ENCODE measurements at places on chromosomes 7 and 10.

GRCh38 chr7:6182993-6183392, 89.4 kb downstream of the CYTH3 start:
- no peak for DNase-seq

GRCh38 chr10:22992075-22992474, 64.2 kb downstream of the ARMC3 start:
- DNase-seq, result no peak

DNA sequence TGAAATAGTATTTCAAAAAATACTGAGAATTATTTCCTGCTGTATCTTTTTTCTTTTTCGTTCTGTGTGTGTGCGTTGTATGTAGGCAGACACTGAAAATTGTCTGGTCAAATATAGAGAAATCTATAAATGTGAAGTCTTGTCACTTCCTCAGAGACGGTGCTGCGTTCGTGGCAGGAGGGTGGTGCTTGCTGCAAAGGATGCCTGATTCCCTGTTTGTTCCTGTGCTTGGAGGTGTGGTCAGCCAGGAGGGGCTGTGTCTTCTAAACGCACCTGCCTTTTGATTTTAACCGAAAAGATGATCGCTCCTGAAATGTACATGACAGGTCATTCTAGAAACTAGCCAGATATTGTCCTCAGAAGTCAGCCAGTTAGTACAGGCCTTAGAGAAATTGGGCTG, 32.5 kb upstream of the PRKAR1B start:
- peak; percentile 41 for DNase-seq

DNA sequence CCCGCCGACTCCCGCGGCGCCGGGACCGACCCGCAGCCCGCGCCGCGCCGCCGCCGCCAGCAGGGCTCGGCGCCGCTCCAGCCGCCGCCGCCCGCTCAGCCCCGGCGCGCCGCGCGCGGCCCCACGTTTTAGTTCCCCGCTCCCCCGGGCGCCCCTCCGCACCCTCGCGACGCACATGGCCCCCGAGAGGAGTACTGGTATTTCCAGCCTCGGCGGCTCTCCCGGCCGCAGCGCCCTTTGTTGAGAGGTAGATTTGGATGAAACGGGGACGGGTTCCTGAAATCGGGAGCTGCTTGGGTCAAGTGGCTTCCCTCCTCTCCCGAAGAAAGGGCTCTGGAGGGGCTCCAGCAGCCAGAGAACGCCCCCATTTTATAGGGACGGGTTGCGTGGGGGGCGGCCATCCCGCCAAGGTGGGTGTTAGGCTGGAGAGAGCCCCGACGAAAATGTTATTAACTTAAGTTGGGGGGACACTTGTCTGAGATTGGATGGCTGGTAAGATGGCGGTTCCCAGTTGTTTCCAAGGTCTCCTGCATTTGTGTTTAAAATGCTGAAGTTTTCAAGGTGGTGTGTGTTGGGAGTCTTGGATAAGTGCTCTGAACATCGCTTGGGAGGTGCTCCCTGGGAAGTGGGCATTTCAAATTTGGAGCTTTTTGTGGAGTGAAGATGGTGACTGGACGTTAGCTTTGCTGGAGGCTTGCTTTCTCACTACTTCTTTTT, 1.2 kb downstream of the BMI1 start:
- no peak for DNase-seq

- DNase-seq, result no peak
These were observed 91.0 kb upstream of the LANCL2 start for GRCh38 chr7:55274156-55274555.

GRCh38 chr10:47367646-47368045, 16.4 kb downstream of the ZNF488 start:
- no peak for DNase-seq

- no peak for DNase-seq
These were observed 434.1 kb downstream of the DNAJB9 start for GRCh38 chr7:109003742-109004141.

Data from cardiac septum (tissue), 1 donor.